Smooth muscle cell of the brain vasculature (primary cell): ENCODE measurements at places on chromosomes 6 and 20.

GRCh38 chr6:13559251-13559650 lies 15.2 kb upstream of the SIRT5 start:
- no peak for DNase-seq

GRCh38 chr6:150874179-150874578 lies 8.7 kb downstream of the MTHFD1L start:
- no peak for DNase-seq

DNA sequence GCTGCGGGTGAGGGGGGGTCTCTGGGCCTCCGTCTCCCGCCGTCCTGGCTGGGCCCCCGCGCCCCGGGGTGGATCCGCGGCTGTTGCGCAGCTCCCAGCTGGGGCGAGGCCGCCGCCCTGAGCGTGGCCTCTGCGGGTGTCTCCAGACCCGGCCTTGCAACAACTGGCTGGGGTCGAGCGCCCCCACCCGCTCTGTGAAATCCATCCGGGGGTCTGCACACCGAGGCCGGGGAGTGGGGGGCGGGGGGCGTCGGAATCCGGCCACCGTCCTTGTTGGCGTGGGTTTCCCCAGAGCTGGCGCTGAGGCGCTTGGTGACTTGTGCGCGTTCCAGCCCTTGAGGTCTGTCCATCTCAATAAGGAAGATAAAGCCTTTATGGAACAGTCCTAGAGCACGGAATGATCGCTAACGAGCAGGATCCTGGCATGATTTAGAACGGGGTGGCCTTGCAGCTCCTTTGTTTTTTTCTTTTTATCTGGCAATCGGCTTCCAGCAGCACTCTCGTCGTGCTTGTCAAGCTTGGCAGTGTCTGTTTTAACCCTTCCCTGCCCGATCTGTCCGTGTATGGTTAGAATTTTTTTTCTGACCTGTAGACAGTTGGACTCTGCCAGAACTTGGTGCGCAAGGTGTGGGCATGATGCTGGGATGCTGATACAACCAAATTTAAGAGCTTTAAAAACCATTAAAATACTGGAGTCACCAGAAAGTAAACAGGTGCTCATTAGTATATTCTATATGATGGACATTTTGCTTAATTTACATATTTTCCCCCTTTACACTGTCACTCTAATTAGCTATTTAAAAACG lies 675 bp downstream of the DSTN start:
- no peak for DNase-seq

- DNase-seq, result no peak
These were observed 69.8 kb downstream of the CD83 start for GRCh38 chr6:14187406-14187805.

GRCh38 chr6:17666646-17667045 lies 40.1 kb downstream of the NUP153 start:
- DNase-seq, result no peak

- DNase-seq, result no peak
These were observed 23.9 kb downstream of the RAET1L start for GRCh38 chr6:150001295-150002008.

DNA sequence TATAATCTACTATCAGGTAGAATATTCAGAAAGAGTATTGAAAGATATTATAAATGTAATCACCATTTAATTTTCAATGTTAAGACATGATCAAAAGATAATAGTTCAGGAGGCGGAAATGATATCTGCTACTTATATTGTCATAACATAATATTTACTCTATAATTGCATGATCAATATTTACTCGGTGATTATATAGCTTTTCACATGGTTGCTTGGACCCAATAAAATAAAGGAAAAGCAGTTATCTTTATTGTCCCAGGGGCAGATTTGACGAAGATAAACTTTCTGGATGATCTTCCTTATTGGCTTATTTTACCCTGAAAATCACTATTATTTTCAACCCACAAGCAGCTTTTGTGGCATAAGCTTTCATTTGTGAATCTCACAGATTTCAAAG lies 350.4 kb downstream of the HACE1 start:
- no peak for DNase-seq

DNA sequence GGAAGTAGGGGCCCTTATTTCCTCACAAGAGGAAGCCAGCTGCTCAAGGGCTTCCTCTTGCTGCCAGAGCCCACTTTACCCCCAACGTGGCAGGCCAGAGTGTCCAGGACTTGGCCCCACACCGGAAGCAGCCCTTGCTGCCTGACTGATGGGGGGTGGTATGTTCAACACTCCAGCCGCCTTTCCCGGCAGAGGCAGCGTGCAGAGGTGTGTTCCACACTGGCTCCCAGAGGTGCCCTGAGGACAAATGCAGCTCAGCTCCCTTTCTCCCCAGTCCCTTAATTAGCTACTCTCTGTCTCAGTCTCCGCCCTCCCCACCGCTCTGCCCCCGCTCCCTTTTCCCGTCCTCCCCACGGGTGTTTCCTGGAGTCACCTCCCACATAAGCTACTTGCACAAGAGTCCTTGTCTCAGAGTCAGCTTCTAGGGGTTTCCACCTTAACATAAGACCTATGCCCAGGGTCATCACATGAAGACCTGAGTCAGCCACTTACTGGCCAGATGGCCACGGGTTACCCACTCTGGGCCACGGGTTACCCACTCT lies 61.7 kb upstream of the SHLD1 start:
- no peak for DNase-seq

DNA sequence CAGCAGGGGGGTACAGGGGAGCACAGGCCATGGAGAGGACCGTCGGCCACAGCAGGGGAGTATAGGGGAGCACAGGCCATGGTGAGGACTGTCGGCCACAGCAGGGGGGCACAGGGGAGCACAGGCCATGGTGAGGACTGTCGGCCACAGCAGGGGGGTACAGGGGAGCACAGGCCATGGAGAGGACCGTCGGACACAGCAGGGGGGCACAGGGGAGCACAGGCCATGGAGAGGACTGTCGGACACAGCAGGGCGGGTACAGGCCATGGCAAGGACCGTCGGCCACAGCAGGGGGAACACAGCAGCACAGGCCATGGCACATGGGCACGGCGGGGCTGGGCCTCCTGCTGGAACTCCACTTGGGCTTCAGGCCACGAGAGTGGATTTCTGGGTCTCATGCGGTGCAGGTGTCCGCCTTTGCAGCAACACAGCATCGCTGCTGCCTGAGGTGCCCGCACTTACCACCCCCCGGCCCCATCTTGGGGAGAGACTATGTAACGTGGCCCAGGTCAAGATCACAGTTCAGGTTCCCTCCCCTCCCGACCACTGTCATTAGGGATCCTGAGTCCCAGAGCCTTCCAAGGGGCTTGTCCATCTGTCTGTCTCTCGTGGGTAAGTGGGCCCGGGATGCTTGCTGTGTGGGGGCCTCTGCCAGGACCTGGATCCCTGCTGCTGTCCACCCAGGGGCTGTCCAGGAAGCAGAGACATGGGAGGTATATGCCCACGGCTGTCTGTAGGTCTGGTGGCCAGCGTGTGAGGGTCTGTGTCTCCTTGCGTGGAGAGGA lies 2.5 kb downstream of the NPBWR2 start:
- DNase-seq, result no peak

DNA sequence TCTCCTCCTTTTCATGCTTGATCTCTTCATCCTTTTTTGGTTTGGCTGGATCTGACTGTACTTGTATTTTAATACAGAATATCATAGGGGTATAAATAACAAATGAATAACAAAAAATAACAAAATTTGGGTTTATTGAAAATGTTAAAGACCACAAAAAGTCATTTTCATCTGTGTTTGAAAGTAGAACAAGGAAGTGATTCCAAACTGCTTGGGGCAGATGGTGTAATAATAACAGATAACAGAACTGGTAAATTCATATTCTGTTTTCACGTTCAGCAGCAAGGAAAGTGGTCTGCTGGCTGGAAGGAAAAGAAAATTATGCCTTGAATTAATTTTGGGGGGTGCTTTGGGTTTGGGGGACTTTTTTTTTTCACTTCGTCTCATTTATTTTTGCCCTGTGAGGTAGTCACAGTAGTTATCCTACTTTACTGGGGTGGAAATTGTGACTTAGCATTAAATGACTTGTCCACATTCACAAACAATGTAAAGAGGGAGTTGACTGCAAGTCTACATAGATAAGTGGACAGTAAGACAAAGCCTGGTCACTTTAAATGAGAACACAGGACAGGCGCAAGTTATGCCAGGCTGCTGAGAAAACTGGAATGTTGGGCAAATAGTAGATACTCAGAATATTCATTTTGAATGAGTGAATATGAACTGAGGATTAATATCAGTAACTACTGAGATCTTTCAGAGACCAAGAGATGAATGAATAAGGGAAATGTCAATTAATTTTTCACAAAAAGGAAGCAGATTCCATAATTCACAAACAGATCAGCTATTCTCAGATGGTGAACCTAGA lies 193.9 kb upstream of the CITED2 start:
- DNase-seq, result no peak

DNA sequence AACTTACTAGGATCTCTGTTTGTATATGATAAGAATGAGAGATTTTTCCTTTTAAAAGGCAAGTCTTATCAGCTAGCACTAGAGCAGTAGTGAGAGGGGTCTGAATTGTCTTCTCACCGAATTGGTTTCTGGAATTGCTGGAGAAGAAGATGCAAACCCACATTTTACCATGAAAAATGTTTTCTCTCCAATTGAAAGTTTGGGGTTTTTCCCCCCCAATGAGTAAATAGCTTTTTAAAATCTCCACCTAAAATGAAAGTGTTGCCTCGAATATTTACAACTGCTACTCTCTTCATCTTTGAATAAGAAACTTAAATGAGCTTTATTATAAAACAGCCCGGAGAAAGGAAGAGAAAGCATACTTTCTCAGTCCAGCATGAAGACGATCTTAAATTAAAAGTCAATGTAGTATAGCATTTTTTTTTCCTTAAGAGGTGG lies 1.8 kb downstream of the TCF21 start:
- no peak for DNase-seq

GRCh38 chr20:10902576-10903282 lies 228.9 kb upstream of the JAG1 start:
- no peak for DNase-seq

DNA sequence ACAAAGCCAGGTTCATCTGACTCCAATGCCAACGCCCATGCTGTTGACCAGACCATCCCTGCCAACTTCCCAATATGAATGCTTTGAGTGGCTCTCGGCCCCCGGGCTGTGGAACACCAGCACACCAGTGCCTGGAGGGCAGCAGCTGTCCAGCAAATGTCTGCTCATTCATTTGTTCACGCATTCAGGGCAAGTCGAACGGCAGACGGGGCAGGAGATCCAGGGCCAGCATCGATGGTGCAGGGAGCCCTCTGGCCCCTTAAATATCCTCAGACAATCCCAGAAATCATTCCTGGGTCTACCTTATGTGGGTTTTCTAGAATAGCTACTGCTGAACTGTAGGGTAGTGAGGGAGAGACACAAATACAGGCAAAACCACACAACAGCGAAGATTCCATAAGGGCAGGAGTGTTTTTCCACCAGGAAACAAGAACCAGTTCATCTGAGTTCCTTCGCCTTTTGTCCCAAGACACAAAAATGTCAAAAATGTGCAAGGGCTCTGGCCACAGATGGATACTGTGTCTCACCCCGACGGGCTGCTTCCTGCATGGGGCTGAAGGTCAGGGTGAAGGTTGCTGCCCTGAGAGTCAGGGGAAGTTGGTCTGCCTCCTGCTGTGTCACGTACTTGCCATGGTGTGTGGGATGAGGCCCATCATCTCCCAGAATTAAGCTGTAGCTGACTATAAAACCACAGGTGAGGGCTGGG lies 15.5 kb downstream of the RIPOR3 start:
- DNase-seq, result no peak

- no peak for DNase-seq
These were observed 66.7 kb downstream of the CD164 start for GRCh38 chr6:109315341-109316110.

GRCh38 chr6:122428781-122429180 lies 29.3 kb downstream of the HSF2 start:
- DNase-seq, result no peak

DNA sequence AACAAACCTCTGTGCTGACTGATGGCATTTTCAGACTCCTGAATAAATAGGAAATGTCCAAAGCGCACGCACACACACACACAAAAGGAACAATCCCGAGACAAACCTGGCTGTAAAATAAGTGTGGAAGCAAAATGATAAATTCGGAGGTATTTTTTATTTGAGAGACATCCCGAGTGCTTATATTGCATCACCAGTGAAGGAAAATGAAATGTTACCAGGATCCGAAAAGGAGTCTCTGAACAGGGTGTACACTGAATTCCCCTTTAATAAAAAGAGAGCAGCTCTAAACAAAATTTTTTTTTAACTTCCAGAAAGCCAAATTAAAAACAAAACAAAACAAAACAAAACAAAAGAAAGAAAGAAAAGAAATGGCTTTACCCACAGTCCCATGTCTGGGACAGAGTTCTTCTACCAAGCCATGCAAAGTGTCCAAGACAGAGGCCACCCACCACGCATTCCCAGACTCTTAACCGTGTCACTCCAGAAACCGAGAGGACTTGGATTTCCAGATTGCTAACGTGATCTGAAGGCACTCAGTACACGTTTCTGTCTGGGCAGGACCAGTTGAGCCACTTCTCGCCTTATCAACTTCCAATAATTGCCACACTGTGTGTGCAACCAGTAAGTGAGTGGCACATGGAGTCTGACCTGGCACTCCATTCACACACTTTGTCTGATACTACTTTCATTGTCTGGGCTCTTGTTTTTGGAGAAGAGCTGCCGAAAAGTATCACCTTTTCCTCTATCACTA lies 817 bp downstream of the ME1 start:
- DNase-seq, result no peak

- peak; percentile 23 for DNase-seq
These were observed 79.8 kb downstream of the NFATC2 start for GRCh38 chr20:51462566-51463276.

DNA sequence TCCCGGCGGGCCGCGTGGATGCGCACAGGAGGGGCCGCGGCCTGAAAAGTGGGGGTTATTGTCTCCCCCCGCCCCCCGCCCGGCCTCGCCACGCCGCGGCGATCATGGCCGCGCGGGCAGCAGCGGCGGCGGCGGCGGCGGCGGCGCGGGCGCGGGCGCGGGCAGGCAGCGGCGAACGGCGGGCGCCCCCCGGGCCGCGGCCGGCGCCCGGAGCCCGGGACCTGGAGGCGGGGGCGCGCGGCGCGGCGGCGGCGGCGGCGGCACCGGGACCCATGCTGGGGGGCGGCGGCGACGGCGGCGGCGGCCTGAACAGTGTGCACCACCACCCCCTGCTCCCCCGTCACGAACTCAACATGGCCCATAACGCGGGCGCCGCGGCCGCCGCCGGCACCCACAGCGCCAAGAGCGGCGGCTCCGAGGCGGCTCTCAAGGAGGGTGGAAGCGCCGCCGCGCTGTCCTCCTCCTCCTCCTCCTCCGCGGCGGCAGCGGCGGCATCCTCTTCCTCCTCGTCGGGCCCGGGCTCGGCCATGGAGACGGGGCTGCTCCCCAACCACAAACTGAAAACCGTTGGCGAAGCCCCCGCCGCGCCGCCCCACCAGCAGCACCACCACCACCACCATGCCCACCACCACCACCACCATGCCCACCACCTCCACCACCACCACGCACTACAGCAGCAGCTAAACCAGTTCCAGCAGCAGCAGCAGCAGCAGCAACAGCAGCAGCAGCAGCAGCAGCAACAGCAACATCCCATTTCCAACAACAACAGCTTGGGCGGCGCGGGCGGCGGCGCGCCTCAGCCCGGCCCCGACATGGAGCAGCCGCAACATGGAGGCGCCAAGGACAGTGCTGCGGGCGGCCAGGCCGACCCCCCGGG lies 637 bp downstream of the ARID1B start:
- DNase-seq, result no peak
